Suppressor macrophage (primary cell): ENCODE measurements at places on chromosomes 3 and 15.
A peak's percentile ranks its signal among the peaks of the same experiment; 100 is the strongest.

DNA sequence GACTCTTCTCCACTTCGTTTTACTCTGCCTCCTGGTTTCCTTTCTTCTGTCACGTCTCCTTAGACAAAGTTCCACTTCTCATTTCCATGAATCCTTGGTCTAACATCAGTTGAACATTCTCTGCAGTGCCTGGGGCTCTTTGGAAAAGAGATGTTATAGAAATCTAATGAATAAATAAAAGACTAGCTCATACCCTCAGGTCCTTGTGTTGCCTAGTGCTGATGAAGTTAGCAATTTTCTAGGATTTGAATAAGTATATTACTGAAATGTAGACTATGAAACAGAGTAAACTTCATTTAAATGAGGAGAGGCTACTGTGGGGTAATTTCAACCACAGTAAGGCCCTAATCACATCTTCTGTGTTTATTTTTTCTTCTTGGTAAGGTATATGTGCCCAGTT, 146.9 kb upstream of the CADPS start:
- no peak for DNase-seq

DNA sequence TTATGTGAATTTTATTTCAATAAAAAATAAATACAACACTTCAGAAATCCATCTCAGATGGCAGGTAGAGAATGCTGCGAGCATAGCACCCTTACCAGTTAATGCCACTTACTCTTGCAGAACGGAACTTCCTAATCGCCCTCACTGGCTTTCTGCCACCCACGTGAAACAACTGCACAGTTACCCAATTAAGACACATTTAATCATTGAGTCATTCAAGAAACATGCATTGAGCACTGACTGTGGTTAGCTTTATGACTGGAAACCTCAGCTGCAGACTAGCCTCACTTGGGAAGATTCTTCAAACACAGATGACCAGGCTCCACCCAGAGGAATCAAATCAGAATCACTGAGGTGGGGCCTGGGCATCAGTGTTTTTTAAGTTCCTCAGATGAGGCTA, 5.6 kb upstream of the MFGE8 start:
- DNase-seq, result peak; percentile 79

DNA sequence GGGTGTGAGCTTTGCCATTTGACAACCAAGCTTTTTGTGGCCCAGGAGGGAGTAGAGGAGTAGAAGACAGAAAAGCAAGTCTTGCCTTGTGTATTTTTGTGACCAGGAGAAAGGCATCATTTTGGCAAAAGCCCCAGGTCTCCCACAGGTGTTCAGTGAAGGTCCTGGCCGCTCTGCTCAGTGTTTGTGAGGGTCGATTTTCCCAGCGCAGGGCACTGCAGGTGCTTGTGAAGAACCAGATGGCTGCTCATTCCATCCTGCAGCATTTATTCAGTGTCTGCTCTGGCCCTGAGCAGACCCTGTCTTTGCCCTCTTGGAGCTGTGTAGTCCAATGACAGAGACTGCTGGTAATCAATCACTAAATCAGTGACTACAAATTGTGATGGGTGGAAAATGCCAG, 19.5 kb downstream of the TRAK1 start:
- no peak for DNase-seq

- peak; percentile 40 for DNase-seq
These were observed 28.8 kb upstream of the HES1 start for GRCh38 chr3:194107107-194107506.

GRCh38 chr3:169256027-169256426, 407.5 kb downstream of the MECOM start:
- no peak for DNase-seq

GRCh38 chr15:81386947-81387346, 12.9 kb upstream of the TMC3 start:
- no peak for DNase-seq

DNA sequence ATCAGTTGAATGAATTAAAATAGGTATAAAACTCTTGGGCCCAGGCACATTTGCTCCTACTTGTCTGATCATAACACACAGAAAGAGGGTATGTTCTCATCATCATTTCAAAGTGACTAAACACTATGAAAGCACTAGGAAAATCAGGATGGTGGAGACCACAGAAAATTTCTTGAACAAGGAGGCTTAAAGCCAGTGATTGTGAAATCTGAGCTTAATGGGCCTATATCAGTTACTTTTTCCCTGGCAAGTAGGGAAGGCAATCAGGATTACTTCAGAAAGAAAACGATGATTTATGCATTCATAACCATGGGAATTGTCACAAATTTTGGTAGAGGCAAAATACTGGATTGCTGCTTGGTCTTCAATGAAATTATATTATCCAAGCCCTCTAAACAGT, 434.4 kb upstream of the CNTN4 start:
- DNase-seq, result no peak

GRCh38 chr15:63494408-63494807, 10.0 kb upstream of the USP3 start:
- DNase-seq, result no peak

- DNase-seq, result no peak
These were observed 6.1 kb upstream of the LMOD3 start for GRCh38 chr3:69128509-69128908.

DNA sequence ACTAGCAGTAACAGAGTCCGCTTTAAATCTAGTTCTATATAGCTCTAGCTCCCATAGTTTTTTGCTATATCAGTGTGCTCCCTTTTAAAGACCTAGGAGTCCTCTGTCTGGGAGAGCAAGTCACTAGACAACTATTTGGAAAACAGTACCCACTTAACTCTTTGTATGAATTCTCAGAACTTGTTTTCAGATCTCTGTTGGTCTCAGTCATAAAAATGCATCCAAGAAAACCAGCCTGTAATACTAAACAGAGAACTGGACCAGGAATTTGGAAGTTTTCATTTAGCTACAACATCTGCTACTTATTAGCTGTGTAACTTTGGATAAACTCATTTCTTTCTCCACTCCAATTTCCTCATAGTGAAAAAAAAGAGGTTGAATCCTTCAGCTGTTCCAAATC, 56.9 kb upstream of the C3orf49 start:
- DNase-seq, result no peak

- no peak for DNase-seq
These were observed 149.7 kb upstream of the SYNPR start for GRCh38 chr3:63128380-63128779.

GRCh38 chr3:156449710-156450574, 105.0 kb downstream of the SSR3 start:
- DNase-seq, result peak; percentile 44

DNA sequence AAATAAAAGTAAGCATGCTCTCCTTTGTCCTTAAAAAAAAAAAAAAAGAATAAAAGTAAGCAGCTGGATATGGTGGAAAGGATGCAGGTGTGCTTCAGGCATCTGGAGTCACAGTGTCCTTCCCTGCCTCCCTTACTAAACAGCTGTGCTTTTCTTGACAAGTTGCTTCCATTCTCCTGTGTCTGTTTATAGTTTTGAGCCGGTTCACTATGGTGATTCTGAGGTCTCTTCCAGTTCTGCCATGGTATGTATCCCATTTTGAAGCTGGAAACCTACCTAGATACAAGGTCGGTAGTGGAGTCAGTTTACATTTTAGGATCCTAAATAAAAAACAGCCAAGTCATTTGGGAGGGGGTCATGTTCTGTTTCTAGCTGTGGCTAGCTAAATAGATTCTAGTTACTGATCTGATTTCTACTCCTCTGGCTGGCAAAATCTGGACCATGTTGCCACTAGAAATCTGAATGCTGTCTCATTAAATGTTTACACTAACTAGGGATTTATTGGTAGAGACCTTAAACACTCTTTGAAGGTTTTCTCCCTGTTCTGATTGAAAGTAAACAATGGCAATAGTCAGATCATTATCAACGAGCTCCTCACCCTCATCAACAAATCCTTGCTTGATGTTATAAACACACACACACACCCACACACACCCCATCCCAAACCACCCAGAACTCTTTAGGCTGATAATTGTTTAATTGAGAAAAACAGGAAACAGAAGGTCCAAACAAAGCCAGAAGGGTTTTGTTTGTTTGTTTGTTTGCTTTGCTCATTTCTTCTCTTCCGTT, 7.9 kb downstream of the TNFSF10 start:
- no peak for DNase-seq

GRCh38 chr15:25182098-25182478, 227.3 kb downstream of the SNRPN start:
- DNase-seq, result no peak

GRCh38 chr3:167728176-167728575, 6.5 kb downstream of the PDCD10 start:
- DNase-seq, result no peak

GRCh38 chr3:140898340-140899180, 43.1 kb upstream of the SLC25A36 start:
- DNase-seq, result peak; percentile 75

GRCh38 chr3:43670635-43671522, 19.9 kb upstream of the ABHD5 start:
- no peak for DNase-seq

DNA sequence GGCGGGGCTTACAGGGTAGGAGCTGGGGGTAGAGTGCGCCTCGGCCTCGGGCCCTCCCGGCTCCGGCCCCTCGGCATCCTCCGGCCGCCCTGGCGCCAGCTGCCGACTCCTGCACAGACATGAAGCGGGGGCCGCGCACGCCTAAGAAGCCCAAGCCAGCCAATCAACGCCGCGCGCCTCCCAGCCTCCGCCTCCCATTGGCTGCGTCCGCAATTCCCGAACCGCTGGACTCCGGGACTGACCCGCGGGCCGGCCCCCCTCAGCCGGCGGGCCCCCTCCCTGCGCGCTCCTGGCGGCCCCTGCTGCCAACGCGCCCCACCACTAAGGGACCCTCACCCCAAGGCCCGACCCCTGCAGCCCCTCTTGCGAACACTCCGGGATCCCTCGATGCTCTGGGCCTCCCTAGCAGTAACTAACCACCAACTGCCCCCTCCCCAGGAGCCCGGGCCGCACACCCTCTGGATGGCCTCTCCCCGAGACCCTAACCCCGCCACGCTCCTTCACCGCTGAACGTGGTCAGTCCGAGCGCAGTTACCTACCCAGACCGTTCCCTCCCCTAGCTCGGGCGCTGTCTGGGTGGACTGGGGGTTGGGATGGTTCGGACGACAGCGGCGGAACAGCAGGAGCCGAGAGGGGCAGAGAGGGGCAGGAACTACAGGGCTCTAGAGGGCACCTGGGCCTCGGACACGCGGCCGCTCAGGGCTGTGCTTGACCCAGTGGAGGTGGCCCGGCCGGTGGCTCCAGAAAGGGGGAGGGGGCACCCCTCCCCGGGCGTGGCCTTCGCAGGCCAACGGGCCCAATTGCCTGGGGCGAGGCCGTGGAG, 5.0 kb downstream of the GATA2 start:
- DNase-seq, result peak; percentile 40

- no peak for DNase-seq
These were observed 31.3 kb downstream of the IL1RAP start for GRCh38 chr3:190545191-190545590.

DNA sequence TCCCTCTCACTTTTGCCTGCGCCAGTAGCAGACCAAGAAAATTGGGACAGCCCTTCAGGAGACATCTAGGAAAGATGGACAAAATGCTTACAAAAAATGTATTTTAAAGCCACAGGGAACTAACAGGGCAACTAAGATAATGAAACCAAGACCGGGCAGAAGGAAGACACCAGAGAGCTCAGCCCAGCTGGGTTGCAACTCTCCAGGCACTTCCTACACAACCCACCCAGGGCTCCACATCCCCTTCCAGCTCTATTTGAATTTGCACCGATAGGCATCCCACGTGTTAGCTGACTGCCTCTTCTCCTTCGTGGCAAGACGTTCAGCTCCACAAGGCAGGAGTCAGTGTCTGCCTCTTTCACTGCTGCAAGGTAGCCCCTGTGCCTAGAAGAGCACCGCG, 6.6 kb upstream of the ATP10A start:
- DNase-seq, result peak; percentile 61

GRCh38 chr3:88059380-88060170, 520 bp downstream of the ZNF654 start:
- DNase-seq, result no peak

DNA sequence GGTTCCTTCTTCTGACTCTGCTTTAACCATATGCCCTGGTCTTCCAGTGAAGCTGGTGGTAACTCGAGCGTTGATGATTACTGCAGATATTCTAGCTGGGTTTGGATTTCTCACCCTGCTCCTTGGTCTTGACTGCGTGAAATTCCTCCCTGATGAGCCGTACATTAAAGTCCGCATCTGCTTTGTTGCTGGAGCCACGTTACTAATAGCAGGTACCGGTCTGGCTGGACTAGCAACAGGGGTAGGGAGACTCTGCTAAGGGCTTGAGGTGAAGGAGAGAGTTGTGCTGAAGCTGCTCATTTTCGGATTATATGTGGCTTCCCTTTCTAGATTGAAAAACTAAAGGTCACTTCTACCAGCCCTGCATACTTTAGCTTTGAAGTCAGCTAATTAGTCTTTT, 16.8 kb downstream of the CLDN16 start:
- no peak for DNase-seq

DNA sequence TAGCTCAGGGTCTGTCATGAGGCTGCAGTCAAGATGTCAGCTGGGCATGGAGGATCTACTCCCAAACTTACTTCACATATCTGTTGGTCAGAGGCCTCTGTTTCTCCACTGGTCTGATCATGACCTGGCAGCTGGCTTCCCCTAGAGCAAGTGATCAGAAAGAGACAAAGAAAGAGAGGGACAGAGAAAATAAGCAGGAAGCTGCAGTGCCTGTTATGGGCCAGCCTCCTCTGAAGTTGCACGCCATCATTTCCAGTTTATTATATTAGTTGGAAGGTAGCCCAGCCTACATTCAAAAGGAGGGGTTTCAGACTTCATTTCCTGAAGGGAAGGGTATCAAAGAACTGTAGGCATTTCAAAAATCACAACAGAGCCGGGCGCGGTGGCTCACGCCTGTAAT, 5.0 kb upstream of the RPP25 start:
- no peak for DNase-seq

DNA sequence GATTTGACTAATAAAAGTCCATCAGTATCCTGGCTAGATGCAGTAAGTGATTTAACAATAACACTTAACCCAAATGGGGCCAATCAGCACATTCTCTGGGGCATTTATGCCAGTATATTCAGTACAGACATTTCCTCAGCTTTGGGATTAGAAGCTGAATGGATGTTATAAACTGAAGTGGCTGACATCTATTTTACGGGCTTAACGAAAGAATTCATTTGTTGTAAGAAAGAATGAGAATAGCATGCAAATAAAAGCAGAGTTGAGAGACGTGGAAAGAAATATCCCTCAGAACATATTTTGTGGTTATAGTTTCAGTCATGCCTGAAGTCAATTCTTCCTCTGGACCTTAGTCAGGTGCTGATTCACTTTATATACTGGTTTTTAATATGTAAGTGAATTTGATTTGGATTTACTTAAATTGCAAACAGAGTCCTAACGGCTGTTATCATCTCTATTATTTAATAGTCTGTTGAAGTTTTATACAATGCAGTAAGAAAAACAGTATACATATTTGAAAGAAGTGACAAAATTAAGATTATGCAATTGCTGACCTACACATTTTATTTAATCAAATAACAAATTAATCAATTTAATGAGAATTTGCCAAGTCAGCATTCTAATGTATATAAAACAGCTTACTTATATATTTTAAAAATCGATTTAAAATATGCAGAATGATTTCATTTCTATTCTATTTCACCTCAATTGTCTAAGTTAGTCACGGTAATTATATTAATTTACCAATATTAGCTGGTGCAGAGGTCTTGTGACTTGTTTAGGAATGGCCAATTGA, 513.9 kb upstream of the CADM2 start:
- no peak for DNase-seq
